ENCODE measurements at places on chromosomes 1 and 21.

DNA sequence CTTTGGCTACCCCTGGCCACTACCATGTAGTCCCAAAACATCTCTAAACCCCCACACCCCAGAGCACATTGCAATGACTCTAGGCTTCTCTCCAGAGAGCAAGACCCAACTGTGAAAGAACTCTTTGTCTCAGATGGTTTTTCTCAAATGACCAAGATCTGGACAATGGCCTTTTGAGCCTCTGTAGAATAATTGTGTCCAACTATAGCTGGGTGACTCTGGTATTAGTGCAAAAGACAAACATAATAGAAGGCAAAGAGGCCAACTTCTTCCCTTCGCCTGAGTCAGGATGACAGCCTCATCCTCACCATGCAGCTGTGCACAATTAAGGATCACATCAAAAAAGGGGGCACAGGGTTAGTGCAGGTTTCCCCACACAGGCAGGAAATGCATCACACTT, 139.6 kb downstream of the BRINP2 start:
- no peak for DNase-seq

DNA sequence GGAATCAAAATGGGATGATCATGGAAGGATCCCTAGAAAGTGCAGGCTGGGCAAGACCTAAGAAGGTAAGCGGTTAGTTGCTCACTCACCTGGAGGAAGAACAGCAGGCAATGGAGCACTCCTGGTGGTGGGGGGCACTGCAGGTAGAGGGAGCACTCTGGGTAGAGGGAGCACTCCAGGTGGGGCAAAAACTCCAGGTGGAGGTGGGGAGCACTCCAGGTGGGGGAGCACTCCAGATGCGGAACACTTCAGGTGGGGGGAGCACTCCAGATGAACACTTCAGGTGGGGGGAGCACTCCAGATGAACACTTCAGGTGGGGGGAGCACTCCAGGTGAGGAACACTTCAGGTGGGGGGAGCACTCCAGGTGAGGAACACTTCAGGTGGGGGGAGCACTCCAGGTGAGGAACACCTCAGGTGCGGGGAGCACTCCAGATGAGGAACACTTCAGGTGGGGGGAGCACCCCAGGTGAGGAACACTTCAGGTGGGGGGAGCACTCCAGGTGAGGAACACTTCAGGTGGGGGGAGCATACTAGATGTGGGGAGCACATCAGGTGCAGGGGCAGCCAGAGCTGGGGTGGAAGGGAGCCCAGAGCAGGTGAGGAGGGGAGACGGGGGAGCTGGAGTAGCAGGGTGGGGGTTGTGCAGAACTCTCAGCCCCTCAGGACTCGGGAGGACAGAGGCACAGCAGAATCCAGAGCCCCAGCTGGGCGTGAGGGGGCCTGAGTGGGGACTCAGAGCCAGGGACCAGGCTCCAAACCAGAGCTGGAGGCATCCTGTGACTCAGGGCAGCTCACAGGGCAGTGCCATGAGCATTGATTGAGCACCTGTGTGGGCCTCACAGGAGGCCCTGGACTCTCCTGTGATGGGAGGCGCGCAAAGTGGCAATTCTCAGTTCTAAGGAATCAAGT, 37.7 kb upstream of the COL6A1 start:
- no peak for DNase-seq

DNA sequence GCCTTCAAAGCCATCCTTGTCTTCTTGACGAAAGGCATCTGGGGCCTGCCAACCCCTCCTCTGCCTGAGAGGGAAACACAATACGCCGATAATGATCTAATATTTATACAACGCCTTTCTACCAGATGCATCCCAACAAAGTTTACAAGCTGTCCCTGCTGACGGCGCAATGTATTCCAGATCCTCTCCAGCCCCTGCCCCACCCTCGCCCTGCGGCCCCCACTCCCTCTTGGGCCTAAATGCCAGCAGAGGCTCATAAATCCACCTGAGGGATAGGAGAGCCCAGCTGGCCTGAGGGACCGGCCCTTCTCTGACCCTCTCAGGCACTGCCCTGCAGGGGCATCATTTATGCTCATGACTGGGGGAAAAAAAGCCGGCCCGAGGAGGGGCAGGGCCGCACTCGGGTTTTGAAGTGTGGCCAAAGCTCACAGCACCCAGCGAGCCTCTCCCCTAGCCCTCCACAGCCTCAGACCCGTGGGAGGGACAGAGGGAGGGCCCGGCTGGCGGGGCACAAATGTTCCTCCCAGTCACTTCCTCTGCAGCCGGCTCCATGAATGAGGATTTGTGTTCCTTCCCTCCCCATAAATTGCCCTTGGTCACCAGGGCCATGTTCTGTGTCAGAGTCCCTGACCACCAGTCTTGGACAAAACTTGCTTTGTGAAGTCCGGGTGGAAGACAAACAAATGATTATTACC, 140.3 kb downstream of the FOXD2 start:
- no peak for DNase-seq

DNA sequence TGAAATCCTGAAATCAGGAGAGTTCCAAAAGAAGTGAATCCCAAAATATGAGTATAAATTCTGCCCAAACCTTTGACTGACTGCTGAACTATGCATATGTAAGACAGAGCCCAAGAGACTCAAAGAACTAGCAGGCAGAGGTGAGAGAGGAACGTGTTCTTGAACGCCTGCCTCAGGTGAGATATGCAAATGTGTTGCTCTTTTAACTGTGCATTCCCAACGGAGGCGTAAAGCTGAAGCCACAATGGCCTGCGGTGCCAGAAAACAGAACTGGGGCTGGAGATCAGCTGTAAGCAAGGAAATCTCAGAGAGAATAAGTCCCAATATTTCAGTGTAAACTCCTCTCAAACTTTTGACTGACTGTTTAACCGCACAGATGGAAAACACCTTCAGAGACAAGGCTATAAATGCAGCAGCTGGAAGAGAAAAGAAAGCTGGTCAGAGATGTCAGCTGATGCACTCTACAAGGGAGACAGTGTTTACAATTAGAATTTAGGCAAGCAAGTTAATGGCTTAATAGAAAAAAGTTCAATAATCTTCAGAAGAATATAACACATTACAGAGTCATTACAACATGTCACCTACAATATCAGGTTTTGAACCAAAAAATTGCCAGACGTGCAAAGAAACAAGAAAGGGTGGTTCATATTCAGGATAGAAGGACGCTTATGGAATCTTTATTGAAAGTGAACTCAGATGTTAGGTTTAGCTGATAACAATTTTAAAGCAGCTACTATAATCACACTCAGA, 43.0 kb upstream of the TRIM67 start:
- DNase-seq: no peak

DNA sequence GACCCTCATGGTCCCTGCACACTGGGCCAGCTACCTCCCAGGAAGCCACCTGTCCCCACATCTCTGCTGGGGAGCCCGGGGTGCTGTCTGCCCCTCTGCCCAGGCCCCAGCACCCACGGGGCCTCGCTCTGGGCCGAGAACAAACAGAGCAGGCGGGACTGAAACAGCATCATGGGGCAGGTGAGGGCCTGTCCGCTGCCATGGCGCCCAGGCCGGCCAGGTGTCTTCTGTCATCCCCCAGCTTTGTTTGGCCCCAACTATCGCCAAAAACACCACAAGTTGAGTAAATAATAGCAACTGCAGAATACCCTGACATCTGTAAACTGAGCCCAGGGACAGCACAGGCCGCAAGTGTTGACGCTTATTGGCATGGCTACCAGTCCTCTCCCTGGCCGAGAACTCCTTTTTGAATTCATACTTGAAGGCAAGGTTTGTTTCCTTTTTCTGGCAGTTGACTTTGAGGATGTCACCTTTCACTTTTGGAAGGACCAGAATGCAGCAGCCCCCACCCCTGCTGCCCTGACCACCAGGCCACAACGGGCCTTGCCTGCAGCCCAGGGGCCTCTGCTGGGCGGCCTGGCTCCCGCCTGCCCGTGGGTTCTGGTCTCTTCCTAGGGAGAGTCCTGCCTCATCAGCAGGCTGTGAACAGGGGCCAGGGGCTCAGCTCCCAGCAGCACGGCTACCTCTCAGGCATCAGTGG, 152.7 kb downstream of the CASZ1 start:
- no peak for DNase-seq

GRCh38 chr1:31421371-31422040, 8.5 kb downstream of the SERINC2 start:
- no peak for DNase-seq
